Activated CD8-positive, alpha-beta T cell treated with anti-CD3 and anti-CD28 coated beads for 36 hours (primary cell): ENCODE measurements at places on chromosomes 7 and 10.

GRCh38 chr10:86024281-86025041 lies 342.1 kb downstream of the GRID1 start:
- no peak for DNase-seq

DNA sequence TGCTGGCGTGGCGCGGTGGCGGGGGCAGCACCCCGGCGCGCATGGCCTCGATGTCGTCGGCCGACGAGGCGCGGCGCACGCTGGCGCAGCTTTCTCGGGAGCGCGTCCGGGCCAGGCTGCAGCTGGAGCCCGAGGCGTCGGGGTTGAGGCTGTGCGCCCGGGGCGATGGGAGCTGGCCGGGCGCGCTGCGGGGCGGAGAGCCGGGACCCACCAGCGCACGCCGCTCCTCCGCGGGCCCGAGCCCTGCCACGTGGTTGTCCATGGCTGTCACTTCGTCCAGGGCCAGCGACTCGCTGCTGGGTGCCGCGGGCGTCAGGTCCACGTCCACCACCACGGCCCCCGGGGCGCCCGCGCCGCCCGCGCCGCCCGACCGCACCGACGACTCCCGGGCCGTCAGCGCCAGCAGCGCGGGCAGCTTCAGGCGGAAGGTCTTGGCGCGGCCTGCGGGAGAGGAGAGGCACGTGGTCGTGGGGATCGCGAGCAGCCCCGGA lies 20.0 kb downstream of the KCNH2 start:
- DNase-seq = no peak

- no peak for DNase-seq
Observed at GRCh38 chr7:127189886-127190285, 62.9 kb downstream of the GRM8 start.

- DNase-seq = no peak
Observed at GRCh38 chr10:37952926-37953325, 23.5 kb downstream of the ZNF25 start.

GRCh38 chr10:4028027-4028471 lies 243.0 kb upstream of the KLF6 start:
- no peak for DNase-seq

DNA sequence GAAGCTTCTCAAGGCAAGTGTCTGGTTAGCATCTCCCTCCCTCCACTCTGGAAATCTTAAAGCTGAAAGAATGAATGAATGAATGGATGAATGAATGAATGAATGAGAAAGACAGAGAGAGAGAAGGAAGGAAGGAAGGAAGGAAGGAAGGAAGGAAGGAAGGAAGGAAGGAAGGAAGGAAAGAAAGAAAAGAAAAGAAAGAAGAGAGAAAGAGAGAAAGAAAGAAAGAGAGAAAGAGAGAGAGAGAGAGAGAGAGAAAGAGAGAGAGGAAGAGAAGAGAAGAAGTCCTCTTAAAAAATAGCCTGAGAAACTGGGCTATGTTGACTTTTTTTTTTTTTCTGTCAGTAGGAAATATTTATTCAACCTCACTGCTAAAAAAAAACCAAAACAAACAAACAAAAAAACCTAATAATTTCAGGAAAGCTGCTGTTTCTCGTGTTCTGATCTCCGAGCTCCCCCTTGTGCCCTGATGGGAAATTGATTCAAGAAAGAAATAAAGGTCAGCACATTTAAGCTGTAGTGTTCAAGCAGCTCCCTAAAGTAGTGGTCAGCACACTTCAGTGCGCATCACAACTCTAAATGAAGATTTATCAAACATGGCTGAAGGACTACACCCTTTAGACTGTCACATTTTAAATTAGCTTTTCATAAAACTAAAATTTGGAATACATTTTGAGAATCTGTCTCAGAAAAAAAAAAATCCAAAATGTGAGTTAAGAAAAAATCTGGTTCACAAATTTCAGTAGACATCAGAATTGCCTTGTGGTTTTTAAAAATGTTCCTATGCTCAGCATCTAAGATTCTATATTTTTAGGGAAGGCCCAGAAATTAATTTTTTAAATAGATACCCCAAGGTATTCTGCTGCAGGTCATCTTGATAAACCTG lies 154.3 kb downstream of the ELAPOR2 start:
- DNase-seq = peak; percentile 19

GRCh38 chr7:90972906-90973550 lies 291.2 kb upstream of the FZD1 start:
- DNase-seq = no peak

GRCh38 chr10:131213741-131214505 lies 97.6 kb downstream of the TCERG1L start:
- no peak for DNase-seq

DNA sequence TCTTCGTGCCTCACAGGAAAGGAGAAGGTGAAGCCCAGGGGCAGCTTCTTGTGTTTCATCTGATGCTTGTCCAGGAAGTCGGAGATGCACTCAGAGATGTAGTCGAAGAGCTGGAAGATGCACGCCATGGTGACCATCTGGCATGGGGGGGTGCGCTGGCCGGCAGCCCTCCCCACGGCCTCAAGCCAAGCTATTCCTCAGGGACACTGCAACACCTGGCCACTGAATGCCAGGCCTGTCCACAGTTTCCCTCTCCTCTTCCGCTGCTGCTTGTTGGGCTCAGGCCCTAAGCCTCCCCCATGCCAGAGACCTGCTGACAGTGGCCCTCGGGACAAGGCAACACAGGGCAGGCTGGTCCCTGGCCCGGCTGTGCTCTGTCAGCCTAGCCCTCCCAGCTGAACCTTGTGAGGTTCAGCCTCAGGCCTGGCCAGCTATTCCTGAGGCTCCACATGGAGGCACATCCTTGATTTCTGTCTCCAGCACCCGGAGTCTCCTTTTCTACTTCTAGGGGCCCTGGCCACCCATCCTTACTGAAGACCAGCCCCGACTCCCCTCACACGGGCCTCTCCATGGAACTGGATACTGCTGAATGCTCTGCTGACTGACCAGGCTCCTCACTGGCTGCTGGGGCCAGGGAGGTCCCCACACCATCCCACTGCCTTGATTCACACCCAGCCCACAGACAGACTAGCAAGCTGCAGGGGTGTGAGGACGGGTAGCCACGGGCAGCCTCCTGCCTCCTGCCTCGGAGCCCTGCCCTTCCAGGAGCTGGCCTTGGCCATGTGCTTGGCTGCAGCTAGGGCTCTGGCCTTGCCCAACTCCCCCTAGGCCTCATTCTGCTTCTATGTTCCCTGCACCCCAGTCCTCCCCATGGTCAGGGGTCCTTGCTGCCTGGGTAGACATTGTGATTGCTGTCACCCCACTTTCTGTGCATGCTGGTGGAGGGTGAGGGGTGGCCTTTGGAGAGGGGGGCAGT lies 10.1 kb upstream of the MYL7 start:
- no peak for DNase-seq

- DNase-seq = no peak
Observed at GRCh38 chr10:45500304-45500703, 126.3 kb downstream of the ALOX5 start.

GRCh38 chr7:14286036-14286435 lies 296.6 kb upstream of the ETV1 start:
- no peak for DNase-seq

GRCh38 chr7:15402436-15403136 lies 159.2 kb downstream of the AGMO start:
- no peak for DNase-seq

DNA sequence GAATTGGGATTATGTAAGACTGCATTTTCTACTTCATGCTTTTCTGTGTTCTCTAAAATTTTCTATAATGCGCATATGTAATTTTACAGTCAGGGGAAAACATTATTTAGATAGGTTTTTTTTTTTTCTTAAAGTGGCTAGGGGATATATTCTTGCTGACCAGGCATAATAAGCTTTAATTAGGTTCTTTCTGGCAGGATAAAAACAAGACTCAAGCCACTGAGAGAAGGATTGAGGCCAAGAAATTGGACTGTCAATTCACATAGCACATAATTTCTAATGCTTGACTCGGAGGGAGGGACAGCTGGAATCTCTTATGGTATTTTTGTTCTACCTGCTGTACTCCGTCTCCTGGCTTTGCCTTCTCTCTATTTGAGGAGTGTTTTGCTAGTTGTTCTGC lies 119.8 kb upstream of the NPVF start:
- DNase-seq = no peak

DNA sequence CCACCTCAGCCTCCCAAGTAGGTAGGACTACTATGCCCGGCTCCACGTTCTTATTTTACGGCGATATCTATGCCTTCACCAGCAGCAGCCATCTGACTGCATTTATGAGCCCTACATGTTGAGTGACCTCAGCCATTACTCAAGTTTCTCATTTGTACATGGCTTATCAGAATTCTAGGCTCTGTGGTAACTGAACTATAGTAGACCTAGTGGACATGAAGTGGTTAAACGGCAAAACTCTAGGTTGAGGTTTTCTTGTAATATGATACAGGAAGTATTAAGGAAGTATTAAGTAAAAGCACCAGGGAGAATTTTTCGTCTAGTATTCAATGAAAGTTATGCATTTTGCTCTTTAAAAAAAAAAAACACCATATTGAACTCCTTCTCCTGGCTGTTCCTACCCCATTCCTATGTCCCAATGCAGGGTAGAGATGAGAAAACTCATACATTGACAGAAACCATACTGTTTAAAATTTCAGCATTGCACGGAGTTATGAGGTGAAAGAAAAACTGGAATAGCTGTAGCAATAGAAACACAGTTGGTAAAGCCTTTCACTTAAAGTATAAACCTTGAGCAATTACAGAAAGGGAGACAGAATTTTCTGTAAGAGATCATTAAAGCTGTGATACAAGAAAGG lies 39.8 kb upstream of the EPC1 start:
- no peak for DNase-seq

DNA sequence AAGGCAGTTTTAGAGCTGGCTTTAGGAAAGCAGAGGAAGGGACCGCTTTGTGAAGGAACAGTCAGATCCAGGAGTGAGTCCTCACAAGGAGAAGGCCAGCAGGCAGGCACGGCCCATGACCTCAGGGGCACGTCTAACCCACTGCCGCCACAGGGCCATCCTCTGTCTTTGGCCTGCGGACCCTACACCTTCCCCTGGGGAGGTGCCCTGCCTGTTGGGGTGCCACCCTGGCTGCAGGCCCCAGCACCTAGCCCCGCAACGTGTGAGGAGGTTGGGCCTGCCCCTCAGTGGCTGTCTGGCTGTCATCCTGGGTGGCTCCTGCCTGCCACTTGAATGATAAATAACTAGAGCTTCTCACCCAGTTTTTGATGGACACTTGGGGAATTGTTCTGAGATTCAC lies 31.0 kb upstream of the TRIM8 start:
- DNase-seq = peak; percentile 42
